ENCODE measurements at places on chromosomes 3 and 15.

- DNase-seq = no peak
These were observed 7.1 kb upstream of the RPL39L start for GRCh38 chr3:187146389-187146788.

DNA sequence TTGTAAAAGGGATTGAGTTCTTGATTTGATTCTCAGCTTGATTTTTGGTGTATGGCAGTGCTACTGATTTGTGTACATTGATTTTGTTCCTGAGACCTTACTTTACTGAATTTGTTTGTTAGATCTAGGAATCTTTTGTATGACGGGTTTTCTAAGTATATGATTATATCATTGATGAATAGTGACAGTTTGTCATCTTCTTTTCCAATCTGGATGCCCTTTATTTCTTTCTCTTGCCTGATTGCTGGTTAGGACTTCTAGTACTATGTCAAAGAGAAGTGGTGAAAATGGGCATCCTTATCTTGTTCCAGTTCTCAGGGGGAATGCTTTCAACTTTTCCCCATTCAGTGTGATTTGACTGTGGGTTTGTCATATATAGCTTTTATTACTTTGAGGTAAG is 103.0 kb downstream of the DOCK3 start:
- DNase-seq = no peak

DNA sequence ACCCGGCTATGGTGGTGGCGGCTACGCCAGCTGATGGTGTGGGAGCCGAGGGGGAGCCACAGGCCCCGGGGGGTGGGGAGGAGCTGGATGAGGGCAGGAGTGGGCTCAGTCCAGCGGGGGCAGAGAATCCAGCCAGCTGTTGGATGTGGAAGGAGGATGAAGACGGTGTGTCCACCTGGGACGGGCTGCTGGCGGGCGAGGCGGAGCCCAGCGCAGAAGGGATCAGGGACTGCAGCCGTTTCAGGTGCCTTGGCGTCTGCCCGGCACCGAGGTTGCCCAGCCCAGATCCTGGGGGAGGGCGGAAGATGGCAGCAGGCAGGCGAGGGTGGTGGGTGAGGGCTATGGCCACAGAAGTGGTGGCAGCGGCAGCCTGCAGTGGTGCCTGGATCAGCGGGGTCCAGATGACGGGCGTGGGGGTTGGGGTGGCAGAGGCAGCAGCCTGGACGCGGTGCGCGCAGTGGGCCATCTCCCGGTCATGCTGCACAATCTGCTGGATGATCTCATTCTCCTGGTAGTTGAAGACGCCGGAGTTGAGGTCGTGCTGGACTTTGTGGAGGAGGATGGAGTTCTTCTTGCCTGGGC is 45.3 kb downstream of the HCN4 start:
- DNase-seq = no peak

- DNase-seq = no peak
These were observed 127.4 kb downstream of the TIGIT start for GRCh38 chr3:114421204-114421603.

DNA sequence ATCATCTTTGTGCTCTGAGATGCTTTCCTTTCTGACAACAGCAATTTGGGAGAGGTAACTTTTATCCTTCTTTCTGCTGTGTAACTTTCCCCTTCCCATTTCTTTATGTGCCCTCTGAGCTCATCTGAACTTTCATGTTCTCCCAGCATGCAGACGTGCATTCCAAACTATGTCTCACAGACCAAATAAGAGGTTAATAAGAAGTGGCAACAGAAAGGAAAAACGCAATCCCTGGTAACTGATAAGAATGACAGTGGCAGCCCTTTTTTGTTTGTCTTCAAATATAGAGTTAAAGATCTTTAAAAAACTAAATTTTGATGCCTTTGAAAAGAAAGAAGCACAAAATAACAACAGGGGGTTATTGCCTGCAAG is 533.4 kb downstream of the FOXP1 start:
- DNase-seq = no peak

DNA sequence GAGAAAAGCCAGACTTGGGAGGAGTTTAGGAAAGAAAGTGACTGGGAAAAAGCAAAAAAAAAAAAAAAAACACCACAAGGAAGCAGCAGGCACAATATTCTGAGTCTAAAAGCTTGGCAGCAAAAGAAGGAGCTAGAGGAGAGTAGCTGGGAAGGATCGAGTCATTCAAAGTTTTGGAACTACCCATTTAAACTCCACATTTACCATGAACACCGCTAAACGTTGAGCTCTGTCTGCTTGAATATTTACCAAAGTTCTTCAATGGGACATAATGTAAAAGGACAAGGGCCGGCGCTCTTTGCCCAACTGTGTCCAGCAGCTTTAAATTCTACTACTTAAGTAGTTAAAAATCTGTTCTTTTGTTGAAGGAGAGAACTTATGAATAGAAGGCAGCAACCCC is 481.9 kb downstream of the FOXP1 start:
- no peak for DNase-seq

- DNase-seq = no peak
These were observed 13.4 kb upstream of the RTP3 start for GRCh38 chr3:46484388-46484787.

DNA sequence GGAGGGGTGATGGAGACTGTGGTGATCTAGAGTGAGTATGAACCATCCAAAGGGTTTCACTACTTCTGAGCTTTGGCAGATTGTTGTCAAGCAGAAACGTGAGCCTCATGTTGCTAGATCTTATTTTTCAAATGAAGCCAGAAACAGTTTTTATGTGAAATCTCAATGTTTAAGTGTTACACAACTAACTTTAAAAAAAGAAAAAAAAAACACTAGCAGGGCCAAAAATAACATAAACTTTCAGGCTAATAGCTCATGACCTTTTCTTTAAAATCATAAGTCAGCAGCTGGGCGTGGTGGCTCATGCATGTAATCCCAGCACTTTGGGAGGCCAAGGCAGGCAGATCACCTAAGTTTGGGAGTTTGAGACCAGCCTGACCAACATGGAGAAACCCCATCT is 2.1 kb upstream of the HTR3D start:
- DNase-seq = no peak

GRCh38 chr15:49645941-49646340 is 25.1 kb downstream of the DTWD1 start:
- no peak for DNase-seq

GRCh38 chr3:114464548-114464947 is 170.7 kb downstream of the TIGIT start:
- DNase-seq = no peak

DNA sequence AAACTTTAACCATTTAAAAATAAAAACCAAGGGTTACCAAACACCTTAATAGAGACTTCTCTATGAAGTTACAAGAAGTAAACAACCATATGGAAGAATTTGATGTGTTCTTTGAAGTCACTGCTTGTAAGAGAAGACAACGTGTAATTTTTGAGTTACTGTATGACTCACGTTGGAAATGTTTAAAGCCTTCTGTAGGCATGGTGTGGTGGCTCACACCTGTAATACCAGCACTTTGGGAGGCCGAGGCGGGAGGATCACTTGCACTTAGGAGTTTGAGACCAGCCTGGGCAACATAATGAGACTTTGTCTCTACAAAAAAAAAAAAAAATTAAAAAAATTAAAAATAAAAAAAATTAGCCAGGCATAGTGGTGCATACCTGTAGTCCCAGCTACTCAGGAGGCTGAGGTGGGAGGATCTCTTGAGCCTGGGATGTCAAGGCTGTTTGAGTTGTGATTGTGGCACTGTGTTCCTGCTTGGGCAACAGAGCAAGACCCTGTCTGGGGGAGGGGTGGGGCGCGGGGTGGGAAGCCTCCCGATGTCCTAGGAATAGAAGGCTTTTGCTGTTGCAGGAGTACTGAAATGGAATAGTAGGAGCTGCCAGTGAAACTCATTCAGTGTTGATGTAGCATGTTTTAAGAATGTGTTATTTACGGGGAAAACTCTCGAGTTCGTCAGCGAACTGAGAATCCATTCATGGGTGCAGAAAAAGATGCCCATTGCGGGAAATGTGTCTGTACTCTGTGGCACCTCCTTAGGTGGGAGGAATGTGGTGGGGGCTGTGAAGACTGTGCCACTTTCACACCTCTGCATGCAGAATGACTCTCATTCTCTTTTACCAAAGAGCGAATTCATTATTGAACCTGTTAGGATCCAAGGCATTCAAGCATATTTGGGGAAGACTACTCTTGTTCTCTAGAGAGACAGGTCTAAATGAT is 134.2 kb downstream of the FNDC3B start:
- no peak for DNase-seq

DNA sequence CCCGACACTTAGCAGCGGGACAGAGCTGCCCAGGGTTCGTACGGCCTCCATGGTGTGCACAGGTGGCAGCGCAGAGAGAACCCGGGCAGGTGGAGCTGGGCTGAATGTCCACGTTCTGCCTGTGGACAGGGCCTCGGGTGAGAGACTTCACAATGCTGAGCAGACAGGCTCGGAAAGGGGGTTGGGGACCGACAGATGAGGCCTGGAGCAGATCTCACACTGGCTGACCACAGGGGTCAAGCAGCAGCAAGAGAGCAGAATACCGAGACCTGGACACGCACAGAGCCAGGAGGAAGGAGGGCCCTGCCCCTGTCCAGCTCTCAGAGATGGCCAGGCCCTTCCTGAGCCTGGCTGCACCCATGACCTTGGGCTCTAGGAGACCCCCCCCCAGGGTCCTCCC is 83.0 kb downstream of the VGLL4 start:
- DNase-seq = no peak

DNA sequence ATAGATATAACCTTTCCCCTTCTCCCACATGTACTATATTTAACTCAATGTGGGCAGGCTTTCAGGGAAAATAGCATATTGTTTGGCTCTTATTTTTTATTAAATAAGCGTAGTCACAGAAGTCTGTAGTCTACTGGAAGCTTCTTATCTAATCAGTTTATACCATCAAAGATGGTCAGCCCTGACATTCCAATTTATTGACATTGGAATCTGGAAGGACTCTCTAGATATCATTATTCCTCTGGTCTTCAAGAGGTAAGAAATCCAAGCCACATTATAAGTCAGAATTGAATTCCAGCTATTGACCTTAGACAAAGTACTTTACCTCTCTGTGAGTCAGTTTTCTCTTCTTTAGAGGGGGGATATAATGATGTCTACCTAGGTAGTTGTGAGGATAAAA is 38.5 kb upstream of the SCAANT1 start:
- no peak for DNase-seq

- no peak for DNase-seq
These were observed 60.1 kb upstream of the GALNT15 start for GRCh38 chr3:16114429-16114828.

GRCh38 chr3:135055449-135055848 is 260.4 kb downstream of the EPHB1 start:
- no peak for DNase-seq

GRCh38 chr3:194541483-194541882 is 54.7 kb upstream of the ATP13A3 start:
- DNase-seq = no peak

- DNase-seq = no peak
These were observed 25.5 kb downstream of the B3GNT5 start for GRCh38 chr3:183278479-183279088.

DNA sequence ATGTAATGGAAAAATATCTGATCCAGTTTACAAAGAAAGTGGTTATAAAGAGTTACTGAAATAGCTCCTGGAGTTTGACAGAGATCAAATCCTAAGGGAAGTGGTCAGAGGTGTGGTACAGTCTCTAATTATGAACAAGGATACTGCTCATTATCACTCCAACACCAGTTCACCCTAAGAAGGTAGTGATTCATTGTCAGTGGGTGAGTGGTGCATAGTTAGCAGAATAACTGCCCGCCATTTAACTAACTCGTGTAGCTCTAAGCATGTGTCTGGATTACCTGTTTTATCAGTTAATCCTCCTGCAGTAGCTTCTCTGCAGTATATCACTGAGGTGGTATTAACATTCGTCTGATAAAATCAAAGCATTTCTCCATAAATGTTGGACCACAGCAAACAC is 700.1 kb downstream of the NLGN1 start:
- DNase-seq = no peak

DNA sequence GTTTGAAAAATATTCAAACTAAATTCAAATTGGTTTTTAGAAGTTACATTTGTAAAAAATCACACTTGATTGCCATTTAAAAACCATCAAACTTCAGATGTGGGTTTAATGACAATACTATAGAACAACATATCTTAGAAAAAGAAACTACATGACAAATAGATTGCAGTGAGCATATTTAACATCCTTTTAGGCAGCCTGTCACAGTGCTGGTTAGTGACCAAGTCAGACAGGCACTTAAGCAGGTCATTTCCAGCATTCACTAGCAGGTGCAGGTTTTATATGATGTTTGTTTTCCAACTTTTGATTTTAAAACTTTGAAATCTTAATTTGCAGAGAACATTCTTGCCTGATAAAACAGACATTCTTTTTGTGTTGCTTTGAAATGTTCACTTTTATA is 115.7 kb downstream of the MBNL1 start:
- no peak for DNase-seq

- no peak for DNase-seq
These were observed 28.0 kb downstream of the NOX5 start for GRCh38 chr15:69042531-69042930.

DNA sequence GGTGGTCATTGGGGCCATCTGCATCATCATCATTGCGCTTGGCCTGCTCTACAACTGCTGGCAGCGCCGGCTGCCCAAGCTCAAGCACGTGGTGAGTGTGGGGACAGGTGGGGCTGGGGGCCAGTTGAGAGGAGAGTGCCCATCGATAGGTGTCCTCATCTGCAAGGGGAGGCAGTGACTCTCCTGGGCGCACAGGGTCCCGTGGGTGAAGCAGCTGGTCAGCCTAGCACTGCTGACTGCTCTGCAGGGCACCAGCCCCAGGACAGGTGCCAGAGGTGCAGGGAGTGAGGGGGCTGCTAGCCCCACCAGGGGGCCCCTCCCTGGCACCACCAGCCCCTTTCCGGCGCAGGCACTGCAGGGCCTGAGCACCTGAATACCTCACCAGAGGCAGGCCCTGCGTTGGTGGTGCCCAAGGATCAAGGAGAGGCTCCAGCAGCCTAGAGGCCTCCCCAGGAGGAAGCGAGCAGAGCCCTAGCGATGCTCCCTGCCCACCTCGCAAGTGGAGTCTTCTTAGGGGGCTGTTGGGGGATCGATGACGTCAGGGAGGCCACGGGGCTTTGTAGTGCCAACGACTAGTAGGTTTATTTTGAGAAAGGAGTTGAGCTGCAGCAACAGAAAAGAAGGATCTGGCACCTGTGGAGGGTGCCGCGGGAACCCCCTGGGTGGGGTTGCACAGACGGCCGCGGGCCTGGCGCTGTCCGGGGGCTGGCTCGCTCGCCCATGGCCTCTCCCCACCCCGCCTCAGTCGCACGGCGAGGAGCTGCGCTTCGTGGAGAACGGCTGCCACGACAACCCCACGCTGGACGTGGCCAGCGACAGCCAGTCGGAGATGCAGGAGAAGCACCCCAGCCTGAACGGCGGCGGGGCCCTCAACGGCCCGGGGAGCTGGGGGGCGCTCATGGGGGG is 976 bp upstream of the ABTB1 start:
- no peak for DNase-seq

DNA sequence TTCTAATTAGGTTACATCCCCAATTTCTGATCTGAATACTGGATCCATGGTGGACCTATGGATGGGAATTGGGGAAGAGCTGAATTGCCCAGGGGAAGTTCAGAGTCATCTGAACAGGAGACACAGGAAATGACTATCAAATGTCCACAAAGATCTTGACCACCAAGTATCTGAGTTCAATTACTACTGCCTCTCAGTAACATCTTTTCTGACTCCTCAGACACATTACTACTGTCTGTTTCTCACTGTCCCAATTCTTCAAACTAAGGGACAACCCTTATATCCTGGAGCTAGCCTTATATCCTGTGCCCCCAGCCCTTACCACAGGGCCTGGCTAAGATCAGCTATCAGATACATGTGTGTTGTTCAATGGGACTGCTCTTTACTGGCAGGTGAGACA is 10.1 kb upstream of the IREB2 start:
- DNase-seq = no peak

Measured in activated T-helper 9 cell treated with anti-CD3 and anti-CD28 coated beads, Interleukin-2, amount 50 U/mL, for 16 hours (primary cell).